ENCODE measurements at places on chromosomes 6 and 20.

DNA sequence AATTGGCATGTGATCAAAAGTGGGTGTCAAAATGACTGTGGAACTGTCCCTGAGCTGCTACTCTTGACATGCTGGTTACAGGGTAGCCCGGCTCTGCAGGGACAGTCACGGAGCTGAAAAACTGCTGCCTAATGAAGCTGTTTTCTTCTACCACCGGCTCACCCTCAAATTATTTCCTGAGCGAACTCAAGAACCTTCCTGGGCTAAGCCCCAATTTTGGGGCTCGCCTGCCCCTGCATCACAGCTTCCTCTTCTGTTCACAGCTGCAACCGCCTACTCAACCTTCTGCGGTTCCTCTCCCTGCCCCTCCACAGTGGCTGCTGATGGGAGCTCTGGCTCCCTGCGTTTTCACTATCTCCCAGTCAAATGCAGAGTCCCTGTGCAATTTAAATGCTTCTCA lies 110.8 kb upstream of the MLN start:
- peak; percentile 64 for ATAC-seq

DNA sequence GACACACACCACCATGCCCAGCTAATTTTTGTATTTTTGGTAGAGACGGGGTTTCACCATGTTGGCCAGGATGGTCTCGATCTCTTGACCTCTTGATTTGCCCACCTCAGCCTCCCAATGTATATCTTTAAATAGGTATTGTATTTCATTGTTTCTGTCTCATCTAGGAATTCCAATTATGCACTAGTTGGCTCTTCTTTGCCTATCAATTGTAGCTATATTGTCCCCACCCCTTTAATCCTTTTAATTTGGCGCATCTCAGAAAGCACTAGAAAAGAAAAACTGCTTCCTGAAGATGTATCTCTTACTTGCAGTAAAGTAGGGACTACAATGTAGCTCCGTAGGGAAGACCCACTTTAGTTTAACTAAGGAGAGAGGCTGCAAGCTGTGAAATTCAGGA lies 10.5 kb upstream of the MAVS start:
- ATAC-seq, result no peak

GRCh38 chr6:37643851-37644672 lies 53.6 kb downstream of the MDGA1 start:
- ATAC-seq, result no peak

DNA sequence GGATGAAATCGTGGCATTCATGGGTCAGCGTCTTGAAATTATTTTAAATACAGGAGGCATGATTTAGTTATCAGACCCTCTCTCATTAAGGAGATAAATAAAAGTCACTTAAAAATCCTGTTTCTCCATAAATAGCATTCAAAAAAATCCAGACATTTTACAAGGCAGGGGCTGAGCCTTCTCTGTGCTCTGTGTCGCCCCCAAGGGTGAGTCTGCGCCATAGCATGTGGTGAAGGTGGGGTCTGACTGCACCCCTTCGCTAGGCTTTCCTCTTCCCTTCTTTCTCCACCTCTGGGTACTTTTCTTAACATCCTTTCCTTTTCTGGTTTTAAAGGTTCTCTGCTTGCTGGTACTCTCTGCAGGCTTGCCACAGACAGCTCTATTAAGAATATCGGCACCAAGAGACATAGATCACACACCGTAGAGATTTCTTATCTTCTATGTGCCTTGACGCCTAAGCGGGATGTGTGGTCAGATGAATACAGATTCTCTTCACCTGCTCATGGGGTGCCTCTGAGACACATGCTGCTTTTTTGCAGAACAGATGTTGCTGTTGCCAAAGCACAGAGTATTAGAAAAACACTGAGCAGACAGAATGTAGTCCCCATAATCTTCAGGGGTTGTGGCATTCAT lies 20.1 kb upstream of the FAM209A start:
- no peak for ATAC-seq

- no peak for ATAC-seq
These were observed 57.4 kb downstream of the STMND1 start for GRCh38 chr6:17159240-17159639.

DNA sequence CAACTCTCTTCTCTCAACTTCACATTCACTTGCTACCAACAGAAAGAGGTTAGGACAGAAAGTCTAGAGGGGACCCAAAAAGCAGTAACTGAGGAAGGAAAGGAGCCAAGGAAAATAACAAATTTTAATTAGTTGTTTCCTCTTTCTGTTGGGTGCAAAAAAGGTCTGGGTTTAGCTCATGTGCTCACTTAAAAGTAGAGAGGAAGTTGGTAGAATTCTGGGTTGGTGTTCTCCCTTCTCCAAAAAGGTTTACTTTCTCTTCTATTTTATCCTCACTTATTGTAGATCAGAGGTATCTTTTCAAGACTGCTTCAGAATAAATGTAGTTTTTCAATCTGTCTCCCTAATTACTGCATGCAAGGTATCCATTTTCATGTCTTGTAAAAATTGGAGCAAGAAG lies 42.8 kb downstream of the MAP3K7 start:
- ATAC-seq, result no peak

DNA sequence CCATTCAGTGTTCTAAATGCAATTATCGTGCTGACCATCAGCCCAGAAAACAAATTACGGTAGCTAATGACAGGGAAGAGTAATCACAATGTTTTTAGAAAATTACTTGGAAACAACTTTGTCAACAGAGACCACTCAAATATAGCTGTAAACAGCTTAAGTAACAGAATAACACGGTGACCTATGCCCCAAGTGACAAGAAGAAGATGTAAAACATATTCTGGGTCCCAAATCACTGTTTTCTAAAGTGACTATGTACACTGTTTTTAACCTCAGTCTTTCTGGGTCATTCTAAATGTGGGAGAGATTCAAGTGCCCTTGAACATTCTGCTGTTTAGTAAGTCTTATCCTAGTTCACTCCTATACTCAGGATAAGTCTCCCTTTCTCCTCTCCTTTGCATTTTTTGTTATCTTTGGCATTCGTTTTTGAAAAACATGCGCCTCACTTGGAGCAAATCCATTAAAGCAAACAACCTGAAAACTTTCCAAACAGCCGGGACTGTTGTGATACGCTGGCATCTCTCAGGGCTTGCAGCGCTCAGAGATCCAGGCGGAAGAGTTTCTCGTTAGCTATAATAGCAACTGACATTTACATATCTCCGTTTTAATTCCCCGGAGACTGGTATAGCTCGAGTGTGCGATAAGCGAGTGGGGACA lies 114.5 kb upstream of the SOX4 start:
- no peak for ATAC-seq

DNA sequence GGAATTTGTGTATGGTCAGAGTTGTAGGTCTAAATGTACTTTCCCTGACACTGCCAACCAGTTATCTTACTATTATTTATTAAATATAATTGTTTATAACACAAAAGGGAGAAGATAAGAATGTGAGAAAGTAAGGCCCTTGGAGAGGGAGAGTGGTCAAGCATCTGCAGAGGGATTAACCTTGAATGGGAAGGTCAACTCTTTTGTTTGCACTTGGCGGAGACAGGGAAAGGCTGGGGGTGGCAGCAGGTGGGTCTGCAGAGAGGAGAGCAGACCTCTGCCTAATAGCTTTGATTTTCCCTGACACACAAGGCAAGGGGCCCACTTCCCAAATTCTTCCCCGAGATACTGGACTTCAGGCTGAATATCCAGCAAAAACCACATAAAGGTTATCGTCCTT lies 4.2 kb downstream of the LRP11 start:
- no peak for ATAC-seq

DNA sequence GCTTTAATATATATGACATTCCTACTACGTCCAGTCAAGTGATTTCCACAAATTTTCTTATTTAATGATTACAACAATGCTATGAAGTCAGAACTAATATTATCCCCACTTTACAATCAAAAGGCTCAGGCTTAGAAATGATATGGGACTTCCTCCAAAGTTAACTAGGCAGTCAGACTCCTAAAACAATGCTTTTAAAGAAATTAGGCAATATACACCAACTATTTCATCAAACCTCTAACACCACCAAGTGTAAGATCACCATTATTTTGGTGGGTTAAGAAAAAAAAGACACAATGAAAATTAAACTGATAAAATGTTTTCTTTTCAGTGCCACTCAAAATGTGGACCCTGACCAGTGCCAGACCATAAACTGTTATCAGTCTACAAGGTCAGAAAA lies 256.1 kb upstream of the RUNX2 start:
- no peak for ATAC-seq

GRCh38 chr6:56959938-56960337 lies 5.0 kb downstream of the BEND6 start:
- no peak for ATAC-seq

GRCh38 chr20:16424780-16425179 lies 148.5 kb downstream of the KIF16B start:
- no peak for ATAC-seq

GRCh38 chr6:64712606-64713005 lies 994.4 kb downstream of the EYS start:
- no peak for ATAC-seq

DNA sequence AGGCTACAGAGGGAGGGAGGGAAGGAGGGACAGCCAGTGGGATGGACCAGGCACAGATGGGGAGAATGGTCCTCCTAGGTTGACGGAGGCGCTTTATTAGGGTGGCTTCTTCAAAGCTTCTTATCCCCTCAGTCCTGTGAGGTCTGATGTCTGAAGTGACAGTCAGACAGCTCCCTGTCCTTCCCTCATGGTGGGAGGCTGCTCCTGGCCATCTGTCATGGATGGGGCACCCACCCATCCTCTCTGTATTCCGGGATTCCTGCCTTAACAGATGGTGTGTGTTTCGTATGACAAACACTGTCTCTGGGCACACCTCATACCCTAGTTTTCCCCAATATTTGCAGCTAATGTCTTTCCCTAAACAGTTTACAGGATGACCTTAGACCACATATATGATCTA lies 7.9 kb downstream of the RIN2 start:
- no peak for ATAC-seq

DNA sequence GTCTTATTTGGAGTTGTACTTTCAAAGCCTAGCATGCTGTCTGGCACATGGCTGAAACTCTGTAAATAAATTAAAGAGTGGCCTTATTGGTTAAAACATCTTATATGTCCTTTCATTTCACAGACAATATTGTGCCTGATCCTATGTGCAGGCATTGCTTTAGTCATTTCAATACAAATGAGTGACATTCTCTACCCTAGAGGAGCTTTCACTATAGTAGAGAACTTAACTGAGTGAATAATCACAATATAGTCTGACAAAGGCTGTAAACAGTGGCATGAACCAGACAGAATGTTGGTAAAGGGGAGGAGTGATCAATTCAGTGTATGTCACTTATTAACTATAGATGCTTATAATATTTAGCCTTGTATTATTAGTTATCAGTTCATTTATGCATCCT lies 481.8 kb downstream of the TFAP2B start:
- no peak for ATAC-seq

DNA sequence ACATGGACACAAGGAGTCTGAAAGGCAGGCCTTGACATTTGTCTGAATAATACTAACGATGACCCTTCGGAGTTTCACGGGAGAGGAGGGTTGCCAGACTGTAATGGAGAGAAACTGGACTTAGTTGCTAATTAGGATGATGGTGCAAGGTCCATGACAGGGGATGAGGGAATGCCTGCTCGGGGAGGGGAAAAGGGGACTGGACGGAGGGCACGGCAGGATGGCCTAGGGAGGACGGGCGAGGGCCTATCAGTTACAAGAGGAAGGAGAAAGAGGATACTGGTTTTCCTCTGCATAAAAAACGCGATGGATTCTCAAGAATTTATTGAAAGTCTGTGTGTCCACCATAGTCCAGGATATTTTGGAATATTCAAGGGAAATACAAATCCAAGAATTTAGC lies 42.7 kb downstream of the IRAK1BP1 start:
- no peak for ATAC-seq

DNA sequence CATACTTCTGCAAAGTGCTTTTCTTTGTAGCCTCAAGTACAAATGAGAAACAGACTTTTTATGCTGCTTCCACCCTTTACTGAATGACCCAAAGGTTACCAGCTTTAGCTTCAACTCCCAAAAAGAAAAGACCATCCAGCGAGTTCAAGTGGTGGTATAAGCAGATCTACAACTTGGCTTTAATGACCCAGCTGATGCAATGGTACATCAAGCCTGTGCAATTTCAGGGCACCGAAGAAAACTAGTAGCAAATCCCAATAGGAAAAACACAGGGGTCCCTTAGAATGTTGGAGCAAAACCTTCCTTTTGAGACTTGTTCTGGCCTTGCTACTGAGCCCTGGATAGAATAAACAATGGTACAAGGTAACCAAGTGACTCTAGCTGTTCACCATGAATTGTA lies 33.8 kb downstream of the STX7 start:
- ATAC-seq, result no peak

GRCh38 chr6:142027074-142027473 lies 105.7 kb upstream of the GJE1 start:
- no peak for ATAC-seq

GRCh38 chr6:108728826-108729225 lies 119.4 kb upstream of the ARMC2 start:
- no peak for ATAC-seq

GRCh38 chr6:117168296-117169063 lies 96.9 kb upstream of the VGLL2 start:
- no peak for ATAC-seq

DNA sequence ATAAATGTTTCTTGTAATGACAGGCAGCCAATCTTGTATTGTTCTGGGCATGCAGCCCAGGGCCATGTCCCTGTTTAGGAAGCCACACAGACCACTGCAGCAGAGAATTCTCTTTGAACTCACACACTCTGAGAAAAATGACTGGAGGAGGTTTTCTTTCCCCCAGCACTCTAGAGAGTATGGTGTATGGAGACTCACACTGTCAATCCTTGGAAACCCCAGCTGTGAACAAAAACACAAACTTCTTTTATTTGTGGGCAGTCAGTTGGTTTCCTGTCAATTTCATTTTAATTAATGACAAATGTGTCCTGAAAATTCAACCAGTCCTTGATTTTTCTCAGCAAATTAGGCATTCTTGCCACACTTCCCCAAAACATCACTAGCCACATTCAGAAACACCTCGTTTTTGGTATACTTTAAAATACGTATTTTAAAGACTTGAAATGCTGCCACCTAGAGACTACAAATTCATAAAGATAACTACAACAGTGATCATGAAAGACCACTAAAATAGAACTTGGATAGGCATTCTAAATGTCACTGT lies 52.9 kb upstream of the UFL1 start:
- no peak for ATAC-seq

- peak; percentile 59 for ATAC-seq
These were observed 2.7 kb upstream of the MEI4 start for GRCh38 chr6:77650098-77650663.

DNA sequence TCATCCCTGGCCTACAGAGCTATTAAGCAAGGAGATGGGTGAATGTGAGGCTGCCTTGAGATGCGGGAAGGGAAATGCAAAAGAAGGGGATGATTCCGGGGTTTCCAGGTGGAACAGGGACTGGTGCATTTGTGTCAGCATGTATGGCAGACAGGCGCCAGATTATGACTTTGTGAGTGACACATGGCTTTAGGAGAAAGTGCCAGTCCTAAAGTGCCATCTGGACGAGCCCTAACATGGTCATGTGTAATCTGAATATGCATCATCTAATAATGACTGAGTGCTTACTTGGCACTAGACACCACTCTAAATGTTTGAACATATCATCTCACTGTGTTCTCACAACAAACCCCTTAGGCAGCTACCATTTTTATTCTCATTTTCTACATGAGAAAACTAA lies 195.0 kb upstream of the TSHZ2 start:
- no peak for ATAC-seq

Data from activated T-helper 17 cell treated with anti-CD3 and anti-CD28 coated beads, Interleukin-2, amount 50 U/mL, for 72 hours (primary cell).